ENCODE measurements at places on chromosomes 12 and 14.

DNA sequence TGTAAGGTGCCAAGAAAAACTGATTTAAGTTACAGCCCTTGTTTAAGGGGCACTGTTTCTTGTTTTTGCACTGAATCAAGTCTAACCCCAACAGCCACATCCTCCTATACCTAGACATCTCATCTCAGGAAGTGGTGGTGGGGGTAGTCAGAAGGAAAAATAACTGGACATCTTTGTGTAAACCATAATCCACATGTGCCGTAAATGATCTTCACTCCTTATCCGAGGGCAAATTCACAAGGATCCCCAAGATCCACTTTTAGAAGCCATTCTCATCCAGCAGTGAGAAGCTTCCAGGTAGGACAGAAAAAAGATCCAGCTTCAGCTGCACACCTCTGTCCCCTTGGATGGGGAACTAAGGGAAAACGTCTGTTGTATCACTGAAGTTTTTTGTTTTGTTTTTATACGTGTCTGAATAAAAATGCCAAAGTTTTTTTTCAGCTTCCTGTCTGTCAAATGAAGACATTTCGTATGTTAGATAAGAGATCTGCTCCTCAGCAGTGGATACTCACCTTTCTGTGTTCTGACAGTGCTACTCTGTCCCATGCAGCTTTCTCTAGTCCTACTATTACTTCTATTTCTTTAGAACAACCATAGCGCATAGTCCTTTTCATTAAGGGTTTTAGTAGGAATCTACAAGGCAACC, 1.2 kb upstream of the PA2G4 start:
- no peak for DNase-seq

- peak; percentile 92 for DNase-seq
Measured at GRCh38 chr12:76519538-76519937, 40.0 kb downstream of the OSBPL8 start.

DNA sequence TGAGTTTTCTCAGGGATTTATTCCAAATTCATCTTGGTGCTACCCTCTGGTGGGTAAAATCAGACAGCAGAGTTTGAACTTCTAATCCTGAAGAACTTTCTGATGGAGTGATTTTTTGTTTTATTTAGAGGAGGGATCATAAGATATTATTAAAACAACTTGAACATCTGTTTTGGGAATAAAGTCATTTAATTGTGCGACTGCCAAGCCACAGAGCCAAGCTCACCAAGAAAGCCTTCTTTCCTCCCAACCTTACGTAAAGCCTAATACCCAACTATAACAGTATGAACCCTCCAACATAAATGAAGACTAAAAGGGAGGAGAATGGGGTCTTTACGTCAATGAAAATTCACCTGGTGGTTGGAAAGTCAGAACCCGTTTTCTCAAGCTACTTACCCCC, 205.5 kb upstream of the IGF1 start:
- DNase-seq, result no peak

- peak; percentile 56 for DNase-seq
Measured at GRCh38 chr12:124727264-124727800, 136.3 kb downstream of the SCARB1 start.

GRCh38 chr14:45249856-45250575, 3.0 kb downstream of the MIS18BP1 start:
- peak; percentile 88 for DNase-seq
